GM19239 (cell line): ENCODE measurements at places on chromosomes 6 and 20.

- DNase-seq, result no peak
Measured at GRCh38 chr20:16063881-16064280, 509.4 kb downstream of the KIF16B start.

DNA sequence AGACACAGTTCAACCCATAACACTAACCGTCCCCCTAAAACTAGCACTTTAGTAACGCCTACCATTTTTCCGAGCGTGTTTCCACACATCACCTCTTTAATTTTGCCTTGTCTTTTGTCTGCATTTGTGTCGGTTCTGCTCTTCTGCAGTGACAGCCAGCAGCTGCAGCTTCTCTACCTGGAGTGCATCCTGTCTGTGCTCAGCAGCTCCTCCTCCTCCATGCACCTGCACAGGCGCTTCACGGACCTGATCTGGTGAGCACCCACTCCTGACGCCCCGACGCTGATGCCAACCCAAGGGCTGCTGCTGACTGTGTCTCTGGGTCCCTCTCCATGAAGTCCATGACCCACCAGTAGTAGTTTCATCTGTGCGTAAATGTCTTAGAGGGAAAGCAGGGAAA, 35.4 kb upstream of the PBOV1 start:
- DNase-seq, result no peak

DNA sequence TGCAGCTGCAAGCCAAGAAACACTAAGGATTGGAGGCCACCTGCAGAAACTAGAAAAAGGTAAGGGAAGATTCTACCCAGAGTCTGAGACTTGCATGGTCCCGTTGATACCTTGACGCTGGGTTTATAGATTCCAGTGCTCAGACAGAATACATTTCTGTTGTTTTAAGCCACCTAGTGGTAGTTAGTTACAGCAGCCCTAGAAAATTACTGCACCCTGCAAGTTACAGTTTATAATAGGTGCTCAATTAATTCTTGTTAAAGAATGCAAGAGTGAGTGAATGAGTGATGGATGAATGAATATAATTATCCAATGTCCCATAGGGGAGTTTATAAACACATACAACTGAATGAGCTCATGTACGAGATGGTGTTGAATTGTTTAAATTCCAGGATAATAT, 453.1 kb upstream of the SLC35B3 start:
- no peak for DNase-seq

GRCh38 chr6:107369493-107369892, 89.9 kb downstream of the PDSS2 start:
- no peak for DNase-seq

DNA sequence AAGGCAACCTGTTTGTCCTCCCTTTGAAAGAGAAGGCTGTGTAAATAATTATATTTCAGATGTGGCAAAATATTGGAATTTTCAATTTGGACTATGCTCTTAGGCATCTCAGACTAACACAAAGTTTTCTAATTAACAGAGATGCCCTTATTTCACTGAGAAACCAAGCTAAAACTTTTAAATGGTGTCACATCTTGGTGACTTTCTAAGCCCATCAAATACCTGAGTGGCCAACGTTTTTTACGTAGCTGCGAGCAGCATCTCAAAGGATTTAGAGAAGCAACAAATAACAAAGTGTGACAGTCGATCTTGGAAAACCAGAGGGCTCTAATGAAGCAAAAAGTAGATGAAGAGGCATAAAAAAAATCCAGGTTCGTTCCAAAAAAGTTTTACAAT, 3.4 kb upstream of the HEY2 start:
- no peak for DNase-seq

GRCh38 chr20:11796026-11796425, 121.7 kb upstream of the BTBD3 start:
- DNase-seq, result no peak

GRCh38 chr6:139852488-139853140, 478.2 kb upstream of the CITED2 start:
- no peak for DNase-seq

- DNase-seq, result no peak
Measured at GRCh38 chr20:33165416-33166055, 2.4 kb upstream of the BPIFA2 start.

GRCh38 chr6:42339991-42340401, 111.7 kb downstream of the TRERF1 start:
- DNase-seq, result peak; percentile 22

DNA sequence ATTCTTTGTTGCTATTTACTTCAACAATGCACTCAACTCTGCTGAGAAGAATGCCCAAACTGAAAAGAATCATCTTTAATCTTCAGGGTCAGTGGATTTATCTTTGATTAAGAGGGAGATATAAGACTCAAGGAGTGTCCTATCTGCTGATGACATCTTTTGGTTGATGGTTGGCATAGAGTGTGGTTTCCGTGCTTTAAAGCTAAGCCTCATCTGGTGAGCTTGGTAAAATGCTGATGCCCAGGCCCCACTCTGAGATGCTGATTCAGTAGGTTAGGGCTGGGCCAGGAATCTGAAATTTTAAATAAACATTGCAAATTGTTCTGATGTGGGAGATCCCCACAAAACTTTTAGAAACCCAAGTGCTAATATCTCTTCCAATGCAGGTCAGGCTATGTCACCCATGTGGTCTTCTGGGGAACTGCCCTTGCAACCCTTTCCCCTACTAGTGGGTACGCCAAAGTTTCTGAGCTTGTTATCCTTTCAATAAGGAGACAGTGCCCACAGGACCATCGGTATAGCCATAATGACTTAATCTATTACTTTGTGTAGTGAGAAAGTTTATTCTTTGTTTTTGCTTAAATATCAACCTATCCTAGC, 68.5 kb upstream of the ARMH2 start:
- no peak for DNase-seq

GRCh38 chr20:48455651-48456365, 372.0 kb downstream of the PREX1 start:
- no peak for DNase-seq

DNA sequence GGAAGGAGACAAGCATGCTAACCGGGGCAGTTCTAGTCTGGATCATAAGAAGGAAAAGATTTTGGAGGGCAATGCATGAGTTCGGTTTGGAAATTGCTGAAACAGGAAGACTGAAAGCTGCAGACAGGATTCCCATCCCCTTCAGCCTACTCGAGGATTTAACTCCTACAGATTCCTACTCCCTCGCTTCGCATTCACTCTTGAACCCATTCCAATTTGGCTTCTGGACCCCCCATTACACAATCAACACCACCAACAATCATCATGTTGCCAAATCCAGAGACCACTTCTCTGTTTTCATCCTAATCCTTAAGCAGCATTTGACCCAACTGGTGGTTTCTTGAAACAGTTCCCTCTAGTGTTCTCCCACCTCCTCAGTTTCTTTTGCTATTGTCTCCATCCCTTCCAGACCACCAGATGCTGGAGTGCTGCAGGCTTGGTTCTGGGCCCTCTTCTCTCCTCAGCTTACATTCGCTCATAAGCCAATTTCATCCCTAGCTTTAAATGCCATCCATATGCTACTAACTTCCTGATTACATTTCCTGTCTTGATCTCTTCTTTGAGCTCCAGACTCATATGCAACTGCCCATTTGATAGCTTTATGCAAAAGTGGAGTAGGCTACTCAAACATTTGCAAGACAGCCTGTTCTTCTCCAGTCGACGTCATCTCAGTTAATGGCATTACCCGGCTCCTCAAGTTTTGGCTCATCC, 66.5 kb downstream of the DTNBP1 start:
- DNase-seq, result no peak

- DNase-seq, result no peak
Measured at GRCh38 chr6:21459641-21460040, 133.9 kb upstream of the SOX4 start.

- no peak for DNase-seq
Measured at GRCh38 chr6:111912904-111913303, 39.7 kb upstream of the FYN start.
